ENCODE measurements at places on chromosomes 16 and 17.
A peak's percentile ranks its signal among the peaks of the same experiment; 100 is the strongest.

- no peak for DNase-seq
Measured at GRCh38 chr16:25108054-25108453, 3.5 kb upstream of the LCMT1 start.

DNA sequence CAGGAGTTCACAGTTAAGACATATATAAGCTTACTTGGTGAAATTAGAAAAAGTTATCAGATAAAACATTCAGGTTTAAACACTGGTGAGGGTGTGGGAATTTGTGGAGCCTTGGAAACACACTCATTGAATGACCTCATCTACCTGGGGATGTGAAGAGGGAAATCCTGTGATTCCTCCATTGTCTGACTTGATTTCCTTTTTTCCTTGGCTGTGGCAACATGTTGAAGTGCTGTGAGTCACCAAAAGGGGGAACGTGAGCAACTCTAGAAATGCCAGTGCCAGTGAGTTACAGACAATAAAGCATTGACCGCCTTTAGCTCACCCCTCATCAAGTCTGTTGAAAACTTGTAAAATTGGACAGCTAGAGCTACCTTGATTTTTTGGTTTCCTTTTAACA lies 1.8 kb downstream of the HMOX2 start:
- no peak for DNase-seq

DNA sequence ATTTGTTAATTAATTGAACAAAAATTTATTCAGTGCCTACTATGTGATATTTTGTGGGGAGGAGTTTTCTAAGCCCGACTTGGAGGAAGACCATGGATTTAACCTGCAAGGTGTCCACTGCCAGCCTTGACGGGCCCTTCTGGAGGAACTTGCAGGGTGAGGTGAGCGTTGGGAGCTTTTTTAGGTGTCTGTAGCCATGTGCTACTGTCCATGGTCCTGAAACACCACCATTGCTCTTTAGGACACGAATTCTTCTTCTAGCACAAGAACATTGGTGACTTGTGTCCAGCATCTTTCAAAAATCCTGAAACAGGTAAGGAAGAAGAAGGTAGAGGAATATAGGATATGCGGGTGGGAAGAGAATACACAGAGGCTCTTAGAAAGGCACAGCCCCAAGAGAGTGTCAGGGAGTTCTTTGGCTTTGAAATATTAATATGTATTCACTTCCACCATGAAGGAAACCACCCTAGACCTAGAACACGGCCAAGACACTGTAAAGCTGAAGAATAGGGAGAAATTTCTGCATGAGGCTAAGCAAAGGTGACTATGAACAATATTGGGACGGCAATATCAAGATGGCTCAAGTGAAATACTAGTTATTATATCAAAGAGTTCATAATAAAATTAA lies 27.9 kb upstream of the OR4D1 start:
- DNase-seq, result peak; percentile 67

DNA sequence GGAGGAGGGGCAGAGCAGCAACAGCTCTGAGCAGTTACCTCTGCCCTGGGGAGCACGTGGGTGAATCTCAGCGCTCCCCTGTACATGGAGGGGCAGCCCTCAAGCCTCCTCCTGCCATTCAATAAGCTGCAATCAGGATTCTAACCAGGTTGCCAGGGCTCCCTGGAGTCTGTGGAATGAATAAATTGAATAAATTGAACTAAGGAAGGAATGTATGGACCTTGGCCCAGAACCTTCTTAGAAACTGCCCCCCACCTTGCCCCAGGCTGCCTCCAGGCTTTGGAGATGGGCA lies 1.6 kb upstream of the CDH16 start:
- DNase-seq, result no peak

DNA sequence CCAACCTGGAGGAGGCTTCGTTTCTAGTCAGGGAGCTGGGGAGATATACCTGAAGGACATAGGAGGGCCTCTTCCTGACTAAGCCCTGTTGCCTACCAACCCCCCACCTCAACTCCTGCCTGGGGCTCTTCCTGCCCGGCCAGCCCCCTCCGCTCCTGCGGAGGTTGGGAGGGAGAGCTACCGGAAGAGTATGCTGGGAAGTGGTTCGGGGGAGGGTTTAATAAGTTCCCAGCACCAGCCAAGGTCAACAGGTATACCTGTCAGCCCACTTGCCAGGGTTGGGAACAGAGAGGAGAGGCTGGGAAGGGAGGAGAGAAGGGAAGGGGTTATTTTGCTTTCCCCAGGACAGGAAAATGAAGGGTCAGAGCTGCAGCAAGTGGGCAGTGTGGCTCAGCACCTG lies 4.7 kb downstream of the PPP1R1B start:
- DNase-seq, result no peak

- peak; percentile 90 for DNase-seq
Measured at GRCh38 chr17:10119203-10120108, 79.0 kb downstream of the GAS7 start.

GRCh38 chr16:56683424-56684172 lies 1.3 kb downstream of the MT1X start:
- DNase-seq, result no peak

GRCh38 chr16:68779891-68780290 lies 42.8 kb downstream of the CDH1 start:
- DNase-seq, result peak; percentile 33

- no peak for DNase-seq
Measured at GRCh38 chr16:47069313-47069712, 74.4 kb downstream of the NETO2 start.

DNA sequence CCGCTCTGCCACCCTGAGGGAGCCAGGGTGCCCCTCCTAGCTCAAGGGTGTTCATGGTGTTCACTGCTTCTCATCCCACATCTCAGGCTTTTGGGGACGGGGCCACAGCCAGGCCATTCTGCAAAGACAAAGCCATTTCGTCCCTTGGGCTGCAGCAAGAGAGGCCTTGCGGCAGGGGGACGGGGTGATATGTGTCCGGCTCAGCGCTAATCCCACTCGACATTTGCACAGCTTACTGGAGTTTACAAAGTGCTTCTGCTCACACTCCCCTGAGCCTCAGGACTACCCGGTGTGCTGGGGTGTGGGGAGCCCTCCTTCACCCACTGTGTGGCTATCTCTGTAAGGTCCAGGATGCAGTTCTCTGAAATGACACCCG lies 84.3 kb downstream of the RTN4RL1 start:
- DNase-seq, result no peak

- peak; percentile 75 for DNase-seq
Measured at GRCh38 chr16:23835390-23836077, at the start of gene PRKCB. Gene PRKCB, plus strand, starts transcription at chr16:23835983.

Data from mucosa of gallbladder (tissue), 1 donor.